ENCODE measurements at places on chromosomes 5 and 9.

- no peak for DNase-seq
Measured at GRCh38 chr5:111695991-111696390, 61.0 kb downstream of the NREP start.

DNA sequence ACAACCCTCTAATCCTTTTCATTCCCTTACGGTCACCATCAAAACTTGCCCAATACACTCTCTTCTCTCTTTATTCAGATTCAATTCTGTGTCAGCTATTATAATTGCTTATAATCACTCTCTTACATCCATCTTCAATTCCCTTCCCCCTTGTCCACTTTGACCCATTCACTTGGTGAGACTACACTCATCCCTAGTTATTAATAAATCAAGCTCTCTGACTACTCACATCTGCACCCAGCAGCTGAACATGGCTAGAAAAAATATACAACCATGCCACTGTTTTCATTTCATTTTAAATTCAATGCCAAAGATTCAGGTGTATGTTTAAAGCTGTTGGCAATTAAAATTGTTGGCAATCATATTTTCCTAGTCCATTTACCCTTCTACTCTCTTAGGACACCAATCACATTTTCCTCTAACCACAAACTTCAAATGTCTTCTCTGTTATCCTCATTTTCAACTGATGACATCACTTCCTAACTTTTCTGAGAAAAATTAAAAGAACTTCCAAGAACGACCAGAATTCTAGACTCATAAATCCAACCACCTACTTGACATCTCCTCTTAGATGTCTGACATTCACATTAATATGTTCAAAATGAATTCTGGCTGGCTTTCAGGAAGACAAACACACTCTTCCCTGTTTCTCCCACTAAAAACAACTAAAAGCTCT, 5.5 kb downstream of the C5orf15 start:
- no peak for DNase-seq

DNA sequence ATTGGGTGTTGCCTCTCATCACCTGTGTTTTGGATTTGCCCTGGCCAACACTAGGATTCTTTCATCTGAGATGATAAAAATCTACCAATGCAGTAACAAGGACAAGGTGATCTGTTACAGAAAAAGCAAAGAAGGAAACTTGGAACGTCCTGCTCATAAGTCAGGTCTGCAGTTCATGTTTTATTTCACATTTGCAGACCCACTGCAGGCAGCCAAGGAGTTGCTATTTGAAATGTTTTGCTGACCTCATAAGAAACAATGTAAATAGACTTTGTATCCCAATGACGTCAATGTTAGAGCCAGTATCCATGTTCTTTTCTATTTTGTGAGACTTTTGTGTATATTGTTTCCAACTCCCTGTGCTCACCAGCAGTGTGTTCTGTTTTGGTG, 312.9 kb downstream of the DEPDC1B start:
- DNase-seq, result no peak

DNA sequence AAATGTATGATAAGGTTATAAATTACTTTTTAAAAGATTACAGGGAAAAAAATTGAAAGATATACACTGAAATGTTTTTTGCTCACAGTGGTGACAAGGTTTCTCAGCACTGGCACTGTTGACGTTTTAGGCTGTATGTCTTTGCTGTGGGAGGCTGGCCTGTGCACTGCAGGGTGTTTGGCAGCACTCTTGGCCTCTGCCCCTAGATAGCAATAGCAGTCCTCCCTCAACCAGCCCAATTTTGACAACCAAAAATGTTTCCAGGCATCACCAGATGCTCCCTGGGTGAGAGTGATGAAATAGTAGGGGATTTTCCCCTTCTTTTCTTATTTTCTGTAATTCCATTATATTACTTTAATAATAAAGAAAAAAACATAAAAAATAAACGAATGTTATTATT, 3.3 kb downstream of the CD274 start:
- no peak for DNase-seq

GRCh38 chr5:177472460-177473442, 683 bp downstream of the DBN1 start:
- peak; percentile 56 for DNase-seq

DNA sequence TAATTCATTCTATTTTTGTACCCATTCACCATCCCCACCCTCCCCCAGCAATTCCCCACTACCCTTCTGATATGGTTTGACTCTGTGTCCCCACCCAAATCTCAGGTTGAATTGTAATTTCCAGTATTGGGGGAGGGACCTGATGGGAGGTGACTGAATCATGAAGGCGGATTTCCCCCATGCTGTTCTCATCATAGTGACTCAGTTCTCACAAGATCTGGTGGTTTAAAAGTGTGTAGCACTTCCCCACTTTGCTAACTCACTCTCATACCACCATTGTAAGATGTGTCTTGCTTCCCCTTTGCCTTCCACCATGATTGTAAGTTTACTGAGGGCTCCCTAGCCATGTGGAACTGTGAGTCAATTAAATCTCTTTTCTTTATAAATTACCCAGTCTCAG, 25.9 kb upstream of the TESK1 start:
- DNase-seq, result no peak

GRCh38 chr5:172679628-172680212, 38.7 kb downstream of the NEURL1B start:
- DNase-seq, result no peak

DNA sequence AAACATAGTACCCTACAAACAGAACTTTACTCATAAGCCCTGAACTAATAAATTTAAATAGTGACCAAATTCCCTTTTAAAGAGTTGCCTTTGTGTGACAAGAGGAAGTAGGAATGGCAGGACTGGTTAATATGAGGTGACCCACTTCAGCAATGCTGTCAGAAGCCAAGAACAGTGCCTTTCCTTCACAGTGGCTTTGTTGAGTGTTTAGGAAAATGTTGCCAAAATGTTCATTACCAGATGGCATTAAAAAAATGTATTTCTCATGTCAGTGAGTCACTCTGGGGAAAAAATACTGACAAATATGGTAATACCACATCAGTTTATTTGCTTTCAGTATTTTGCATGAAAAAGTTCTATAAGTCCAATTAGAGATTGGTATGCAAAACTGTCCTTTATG, 103.3 kb downstream of the DIRAS2 start:
- DNase-seq, result no peak

GRCh38 chr5:116571568-116572349, 2.9 kb downstream of the SEMA6A start:
- peak; percentile 74 for DNase-seq

DNA sequence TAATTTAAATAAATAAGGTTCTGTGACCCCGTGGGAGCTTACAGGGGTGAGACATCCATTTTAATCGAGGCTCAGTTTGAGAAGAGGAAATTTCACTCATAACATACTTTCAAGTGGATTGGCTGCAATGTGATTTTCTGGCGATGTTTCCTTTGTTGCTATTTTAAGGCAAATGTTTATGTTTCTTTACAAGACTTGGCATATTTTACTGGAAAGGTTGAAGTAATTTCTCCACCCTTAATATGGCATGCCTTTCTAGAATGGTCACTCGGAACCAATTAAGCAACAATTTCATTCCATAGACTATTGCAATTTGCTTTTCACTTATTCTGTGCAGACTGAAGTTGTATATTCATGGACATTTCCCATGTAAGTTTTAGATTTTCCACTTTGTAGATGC, 438.0 kb upstream of the WWC1 start:
- no peak for DNase-seq

GRCh38 chr5:157431544-157432200, 28.3 kb upstream of the NIPAL4 start:
- peak; percentile 67 for DNase-seq

DNA sequence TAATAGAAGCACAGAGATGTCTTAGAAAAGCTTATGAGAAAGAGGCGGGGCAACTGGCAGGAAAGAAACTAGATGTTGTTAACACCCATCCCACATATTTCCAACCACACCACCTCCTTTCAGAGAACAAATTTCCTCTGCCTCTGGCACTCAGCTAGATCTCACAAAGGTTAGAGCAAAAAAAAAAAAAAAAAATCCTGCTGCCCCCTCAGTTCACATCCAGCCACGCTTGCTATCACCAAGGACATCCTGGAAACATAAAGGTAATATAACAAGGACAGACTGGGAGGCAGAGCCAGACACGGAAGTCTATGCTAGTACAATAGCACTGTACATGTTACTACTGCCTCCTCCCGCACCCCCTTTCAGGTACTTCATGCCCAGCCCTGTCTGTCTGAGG, 238.0 kb upstream of the PTGER4 start:
- DNase-seq, result no peak

DNA sequence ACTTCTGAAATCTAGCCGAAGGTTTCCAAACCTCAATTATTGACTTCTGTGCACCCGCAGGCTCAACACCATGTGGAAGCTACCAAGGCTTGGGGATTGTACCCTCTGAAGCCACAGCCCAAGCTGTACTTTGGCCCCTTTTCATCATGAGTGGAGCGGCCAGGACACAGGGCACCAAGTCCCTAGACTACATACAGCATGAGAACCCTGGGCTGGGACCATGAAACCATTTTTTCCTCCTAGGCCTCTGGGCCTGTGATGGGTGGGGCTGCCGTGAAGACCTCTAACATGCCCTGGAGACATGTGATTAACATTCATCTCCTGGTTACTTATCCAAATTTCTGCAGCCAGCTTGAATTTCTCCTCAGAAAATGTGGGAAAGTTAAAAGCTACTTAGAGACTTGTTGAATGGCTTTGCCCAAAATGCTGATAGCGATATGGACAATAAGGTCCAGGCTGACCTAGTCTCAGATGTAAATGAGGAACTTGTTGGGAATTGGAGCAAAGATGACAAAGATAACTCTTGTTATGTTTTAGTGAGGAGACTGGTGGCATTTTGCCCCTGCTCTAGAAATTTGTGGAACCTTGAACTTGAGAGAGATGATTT, 34.1 kb upstream of the CPLANE1 start:
- peak; percentile 42 for DNase-seq

DNA sequence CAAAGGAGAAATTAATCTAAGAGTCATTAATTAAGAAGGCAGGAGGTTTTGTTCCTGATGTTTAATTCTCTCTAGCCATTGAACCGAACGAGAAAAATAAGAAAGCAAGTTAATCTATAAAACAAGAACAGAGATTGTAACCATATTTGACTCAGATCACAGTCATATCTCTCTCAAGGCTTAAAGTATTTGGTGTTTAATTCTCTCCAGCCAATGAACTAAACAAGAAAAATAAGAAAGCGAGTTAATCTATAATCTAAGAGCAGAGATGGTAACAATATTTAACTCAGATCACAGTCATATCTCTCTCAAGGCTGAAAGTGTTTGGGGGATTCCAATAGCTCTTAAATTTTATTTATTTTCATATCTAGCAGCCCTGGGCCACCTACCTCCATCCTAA, 74.4 kb upstream of the SHISAL2B start:
- no peak for DNase-seq

GRCh38 chr9:37030611-37030939, 3.5 kb downstream of the PAX5 start:
- peak; percentile 14 for DNase-seq

DNA sequence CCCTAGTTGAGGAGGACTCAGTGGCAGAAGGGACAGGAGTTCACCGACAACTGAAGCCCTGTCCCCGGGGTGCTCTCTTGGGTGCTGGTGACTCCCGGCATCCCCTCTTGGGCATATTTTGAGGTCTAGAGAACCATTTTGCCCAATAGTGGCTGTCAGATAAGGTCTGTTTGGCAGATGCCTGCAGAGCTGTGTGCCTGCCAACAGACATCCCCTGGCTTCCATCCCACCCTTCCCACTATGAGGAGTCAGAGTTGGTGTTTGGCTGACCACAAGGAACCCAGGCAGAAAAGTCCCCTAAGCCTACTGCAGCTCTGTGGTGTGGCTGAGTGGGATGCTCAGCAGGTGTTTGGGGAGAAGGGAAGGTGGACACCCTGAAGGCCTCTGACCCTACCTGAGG, 207.0 kb downstream of the AUH start:
- no peak for DNase-seq

GRCh38 chr9:98031935-98032334, 24.6 kb upstream of the NANS start:
- peak; percentile 37 for DNase-seq

GRCh38 chr5:5617024-5617423, 194.5 kb downstream of the ICE1 start:
- DNase-seq, result no peak

- DNase-seq, result peak; percentile 35
Measured at GRCh38 chr9:5841771-5842573, 9.1 kb upstream of the ERMP1 start.

DNA sequence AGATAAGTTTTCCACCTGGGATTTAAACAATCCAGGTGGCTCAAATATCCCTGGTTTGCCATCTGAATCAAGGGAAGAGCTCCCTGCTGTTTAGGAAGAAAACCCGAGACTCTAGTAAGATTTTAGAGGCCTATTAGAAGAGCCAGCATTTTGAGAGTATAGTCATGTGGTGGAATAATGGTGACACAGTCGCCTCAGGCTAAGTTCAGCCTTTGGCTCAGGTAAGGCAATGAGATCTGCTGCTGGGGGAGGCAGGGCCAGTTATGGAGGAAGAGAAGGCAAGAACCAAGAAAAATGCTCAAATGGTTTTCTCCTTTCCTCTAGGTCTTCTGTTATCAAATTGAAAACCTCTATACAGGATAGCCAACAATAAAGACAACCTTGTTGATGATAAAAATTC, 16.2 kb downstream of the RAD1 start:
- DNase-seq, result no peak

- DNase-seq, result peak; percentile 24
Measured at GRCh38 chr5:33297760-33298216, 143.0 kb upstream of the TARS1 start.

DNA sequence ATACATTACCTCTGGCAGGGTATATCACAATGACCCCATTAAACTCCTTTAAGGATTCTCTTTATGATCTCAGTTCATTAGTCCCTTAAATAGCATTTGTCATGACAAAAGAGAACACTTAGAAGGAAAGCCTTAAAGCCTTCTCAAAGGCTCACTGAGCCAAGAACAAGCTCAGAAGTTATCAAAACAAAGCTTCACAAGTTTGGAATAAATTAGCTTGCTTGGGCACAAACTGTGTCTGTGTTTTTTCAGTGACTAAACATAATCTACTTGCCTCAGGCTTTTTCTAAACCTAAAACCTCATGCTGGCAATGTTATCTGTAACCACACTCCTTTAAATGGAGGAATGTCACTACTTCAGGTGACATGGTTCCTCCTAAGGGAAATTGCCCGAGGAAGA, 1114.9 kb upstream of the C9orf72 start:
- DNase-seq, result peak; percentile 80

DNA sequence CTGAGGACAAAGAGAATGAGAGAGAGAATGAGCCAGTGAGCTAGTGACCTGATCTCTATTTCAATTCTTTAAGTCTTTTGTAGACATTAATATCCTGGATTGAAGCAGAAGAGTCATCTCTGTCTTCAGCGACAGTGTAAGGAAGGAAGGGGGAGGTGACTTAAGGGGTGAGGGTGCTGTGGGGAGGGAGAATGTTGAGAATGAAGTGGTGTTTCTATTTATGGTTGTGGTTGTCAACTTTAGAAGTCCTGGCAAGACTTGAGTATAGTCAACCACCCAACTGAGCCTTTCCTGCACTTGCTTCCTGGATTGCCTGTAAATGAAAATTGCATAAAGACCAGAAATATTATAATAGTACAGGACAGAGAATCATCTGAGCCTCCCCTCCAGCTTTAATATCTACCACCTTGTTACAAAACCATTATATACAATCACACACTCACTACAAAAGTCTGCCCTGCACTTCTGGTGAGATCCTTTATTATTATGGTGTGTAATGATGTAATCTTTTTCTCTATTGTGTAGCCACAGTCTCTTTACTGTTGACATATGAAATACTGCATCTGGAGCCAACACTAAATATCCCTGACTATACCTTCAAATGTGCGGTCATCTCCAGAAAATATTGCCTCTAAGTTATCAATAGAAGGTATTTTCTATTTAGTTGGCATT, 91.7 kb downstream of the NTRK2 start:
- DNase-seq, result no peak

GRCh38 chr9:124220946-124221451, 36.8 kb upstream of the NEK6 start:
- peak; percentile 16 for DNase-seq

All from mesendoderm (in vitro differentiated cells).